HepG2 (cell line): ENCODE measurements at places on chromosomes 1 and 21. TPM values are rescaled to one million over a fixed set of nuclear protein-coding genes. Genes with fewer than 3 reads are reported as not detected.
A peak's percentile ranks its signal among the peaks of the same experiment; 100 is the strongest.

DNA sequence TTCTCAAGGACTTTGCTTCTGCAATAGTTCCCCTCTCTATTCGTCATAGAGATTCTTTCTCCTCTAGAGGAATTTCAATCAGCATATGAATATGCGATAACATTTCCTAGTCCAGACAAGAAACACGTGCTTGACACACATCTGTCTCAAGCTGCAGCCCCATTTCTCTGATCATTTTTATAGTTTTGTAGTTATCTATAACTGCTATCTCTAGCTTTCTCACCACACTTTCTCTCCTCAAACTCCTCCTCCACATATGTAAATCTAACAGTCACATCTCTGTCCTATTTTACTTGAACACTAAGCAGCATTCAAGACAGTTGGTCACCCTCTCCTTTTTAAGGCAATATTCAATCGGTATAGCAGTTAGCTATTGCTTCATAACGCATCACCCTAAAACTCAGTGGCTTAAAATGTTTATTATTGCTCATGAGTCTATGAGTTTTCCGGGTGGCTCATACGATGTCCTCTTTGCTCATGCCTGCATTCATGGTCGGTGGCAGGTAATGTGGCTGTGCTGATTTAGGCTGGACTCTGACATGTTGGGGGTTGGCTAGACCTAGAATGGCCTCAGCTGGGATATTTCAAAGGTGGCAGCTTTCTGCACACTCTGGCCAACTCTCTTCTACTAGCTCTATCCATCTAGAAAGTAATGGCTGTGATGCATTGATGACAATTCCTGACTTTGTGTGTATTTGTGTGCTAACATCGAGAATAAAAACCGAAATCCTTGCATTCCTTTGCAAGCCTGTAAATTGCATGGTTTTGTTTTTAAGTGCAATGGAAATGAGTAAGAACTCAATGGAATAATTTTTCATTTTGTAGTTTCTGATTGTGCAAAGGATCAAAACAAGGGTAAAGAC is 20.6 kb downstream of the ATP6V1G3 start:
- no peak for DNase-seq
- no peak overlapping the region for H3K4me3 ChIP-seq
- no peaks in the 10 kb centered on the region for H3K27me3 ChIP-seq
- H3K36me3 ChIP-seq = no peaks in the 10 kb centered on the region
- no peak overlapping the region for H3K27ac ChIP-seq
- H3K4me1 ChIP-seq = no peaks in the 10 kb centered on the region

GRCh38 chr1:203044546-203045250 is 18.4 kb downstream of the PPFIA4 start:
- H3K4me3 ChIP-seq = no peak overlapping the region
- H3K4me1 ChIP-seq = no peaks in the 10 kb centered on the region
- no peaks in the 10 kb centered on the region for H3K36me3 ChIP-seq
- DNase-seq = no peak
- no peak overlapping the region for H3K27ac ChIP-seq

- peaks cover 6% of the 10 kb centered on the region; the same call in 1 of the 3 replicates for H3K27me3 ChIP-seq
- H3K4me3 ChIP-seq = peak within 1 kb of the TSS; percentile 95
- peaks cover 55% of the 10 kb centered on the region for H3K4me1 ChIP-seq
- H3K27ac ChIP-seq = peak within 1 kb of the TSS; percentile 75
These were observed at the start of gene CCSAP for GRCh38 chr1:229342656-229343569. CCSAP (minus strand) TSS chr1:229343047; CDS start chr1:229342465, 582 bp downstream.

DNA sequence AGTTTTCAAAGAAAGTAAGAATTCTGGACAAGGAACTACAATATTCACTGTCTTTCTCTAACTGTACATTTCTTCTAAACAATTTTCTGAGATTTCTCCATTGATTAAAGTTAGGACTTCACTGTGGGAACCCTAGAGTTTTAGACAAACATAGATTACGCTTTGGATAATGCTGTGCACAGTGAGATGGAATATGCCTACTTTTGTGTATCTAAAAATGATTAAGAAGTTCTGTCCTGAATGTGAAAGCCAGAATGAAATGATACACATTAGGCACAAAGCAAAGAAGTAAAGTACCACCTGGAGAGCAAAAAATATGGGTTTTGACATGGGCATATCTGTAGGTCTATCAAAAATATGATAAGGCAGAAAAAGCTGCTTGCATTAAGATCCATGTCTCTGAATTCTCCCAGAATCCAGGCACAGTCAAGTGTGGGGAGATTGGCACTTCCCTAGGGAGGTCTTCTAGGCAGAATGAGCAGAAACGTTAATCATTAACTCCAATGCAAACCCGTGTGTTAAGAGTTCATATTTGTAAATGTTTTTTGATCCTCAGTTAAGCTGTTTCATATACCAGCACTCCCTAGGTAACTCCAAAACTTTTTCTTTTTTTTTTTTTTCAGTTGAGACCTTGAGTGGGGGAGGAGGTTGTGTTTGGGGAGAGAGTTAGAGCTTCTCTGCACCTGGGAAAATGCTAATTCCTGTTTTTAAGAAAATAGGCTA is 467.1 kb downstream of the LMO4 start:
- 0 out of 2 replicates have a peak overlapping the region, but pooled peaks have one; percentile 3 for H3K4me3 ChIP-seq
- H3K4me1 ChIP-seq = peaks cover 50% of the 10 kb centered on the region
- peak; percentile 96 for DNase-seq
- H3K27me3 ChIP-seq = no peaks in the 10 kb centered on the region
- peak overlapping the region; percentile 90 for H3K27ac ChIP-seq

DNA sequence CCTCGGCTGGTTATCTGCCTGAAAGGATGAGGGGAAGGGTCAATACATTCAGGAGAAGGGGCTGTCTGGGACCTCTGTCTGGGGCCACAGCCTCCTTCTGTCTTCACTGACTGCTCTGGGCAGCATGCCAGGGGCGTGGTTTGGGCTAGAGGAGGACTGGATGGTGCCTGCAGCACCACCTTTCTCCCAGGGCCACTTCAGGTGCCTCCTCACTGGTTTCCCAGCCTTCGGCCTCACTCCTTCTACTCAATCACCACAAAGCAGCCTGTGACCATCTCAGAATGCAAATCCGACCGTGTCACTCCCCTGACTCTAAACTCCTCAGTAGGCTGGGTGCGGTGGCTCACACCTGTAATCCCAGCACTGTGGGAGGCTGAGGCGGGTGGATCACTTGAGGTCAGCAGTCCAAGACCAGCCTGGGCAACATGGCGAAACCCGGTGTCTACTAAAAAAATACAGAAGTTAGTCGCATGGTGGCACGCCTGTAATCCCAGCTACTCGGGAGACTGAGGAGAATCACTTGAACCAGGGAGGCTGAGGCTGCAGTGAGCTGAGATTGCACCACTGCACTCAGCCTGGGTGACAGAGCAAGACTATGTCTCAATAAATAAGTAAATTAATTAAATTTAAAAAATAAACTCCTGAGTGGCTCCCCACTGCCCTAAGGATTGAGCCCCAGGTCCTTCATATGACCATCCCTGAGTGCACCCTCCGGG is 50.1 kb upstream of the ECE1 start:
- no peak overlapping the region for H3K4me3 ChIP-seq
- DNase-seq = no peak
- H3K27me3 ChIP-seq = no peaks in the 10 kb centered on the region
- H3K27ac ChIP-seq = no peak overlapping the region
- H3K4me1 ChIP-seq = peaks cover 92% of the 10 kb centered on the region

The MSH4 gene
- total RNA-seq = 0.09 TPM in 1 of 2 replicates, not detected in the other

The AK2 gene
- 188 and 241 TPM in 2 replicates for total RNA-seq

The SLC22A15 gene
- total RNA-seq = 0.24 and 0.27 TPM in 2 replicates
